ENCODE measurements at places on chromosomes 2 and 18.

DNA sequence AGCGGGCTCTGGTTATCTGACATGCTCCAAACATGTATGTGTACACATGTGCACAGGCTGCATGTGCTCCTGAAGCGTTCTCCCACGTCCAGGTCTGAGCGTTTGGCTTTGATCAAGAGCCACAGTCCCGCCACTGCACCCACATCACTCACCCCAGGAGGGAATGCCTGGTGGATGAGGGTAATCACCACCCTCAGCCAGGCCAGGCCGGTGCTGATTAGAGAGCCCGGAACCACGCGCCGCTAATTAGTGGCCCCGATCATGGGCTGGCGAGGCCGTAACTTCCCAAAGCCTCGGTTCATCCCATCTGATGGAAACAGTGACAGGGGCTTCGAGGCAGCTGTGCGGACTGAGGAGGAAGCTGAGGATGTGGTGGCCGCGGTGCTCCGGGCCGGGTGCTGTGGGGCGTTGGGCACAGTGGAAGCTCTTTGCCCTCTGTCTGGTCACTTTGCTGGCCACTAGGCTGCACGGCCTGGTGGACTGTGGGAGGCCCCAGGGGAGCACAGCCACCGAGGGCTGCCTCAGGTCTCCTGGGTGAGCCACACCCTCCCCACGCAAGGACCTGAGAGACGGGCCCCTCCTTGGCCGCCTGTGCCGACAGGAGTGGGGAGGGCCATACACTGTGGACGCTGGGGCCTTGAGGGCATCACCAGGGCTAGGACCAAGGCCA, 219.4 kb downstream of the TWIST2 start:
- DNase-seq = no peak

GRCh38 chr18:58447402-58448095, 181.3 kb downstream of the ALPK2 start:
- no peak for DNase-seq

DNA sequence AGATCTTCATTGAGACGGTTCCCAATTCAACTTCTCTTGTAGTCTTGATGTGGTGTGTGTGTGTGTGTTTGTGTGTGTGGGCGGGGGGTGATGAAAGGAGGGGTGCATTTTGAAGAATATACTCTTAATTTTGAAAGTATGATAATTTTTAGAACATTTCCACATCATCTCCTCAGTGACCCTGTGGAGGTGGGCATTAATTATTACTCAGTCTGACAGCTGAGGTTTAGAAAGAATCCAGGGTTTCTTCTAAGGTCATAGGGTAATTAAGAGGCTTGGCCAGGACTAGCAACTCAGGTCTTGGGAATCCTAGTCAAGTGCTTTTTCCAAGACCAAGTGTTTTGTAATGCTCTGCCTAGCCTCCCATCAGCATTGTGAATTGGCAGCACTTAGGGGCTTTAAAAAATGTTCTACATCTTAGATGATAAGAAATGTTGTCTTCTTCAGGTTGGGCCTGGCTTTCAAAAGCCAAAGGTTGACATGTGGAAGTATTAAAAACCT, 100.5 kb downstream of the SPTBN1 start:
- no peak for DNase-seq

DNA sequence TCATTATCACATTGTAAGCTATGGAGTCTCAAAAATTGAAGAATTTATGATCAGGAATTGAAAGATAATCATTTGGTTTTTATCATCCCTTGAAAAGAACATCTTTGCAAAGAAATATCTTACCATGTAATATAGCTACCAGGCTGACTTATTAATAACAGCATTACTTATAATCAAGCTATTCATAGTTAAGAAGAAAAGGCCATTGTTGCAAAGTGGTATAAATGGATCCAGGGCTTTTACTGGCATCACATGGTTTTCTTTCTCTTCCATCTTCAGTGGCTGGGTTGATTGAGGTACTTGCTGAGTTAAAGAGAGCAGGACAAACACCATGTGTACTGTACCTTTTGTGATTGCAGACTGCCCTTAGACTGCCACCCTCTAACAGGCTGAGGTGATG, 39.6 kb downstream of the MFSD6 start:
- DNase-seq = no peak

All from stimulated activated CD8-positive, alpha-beta memory T cell treated with anti-CD3 and anti-CD28 coated beads, Interleukin-15, amount 100 ng/mL, for 24 hours (primary cell).